ENCODE measurements at places on chromosomes 1 and 21.

DNA sequence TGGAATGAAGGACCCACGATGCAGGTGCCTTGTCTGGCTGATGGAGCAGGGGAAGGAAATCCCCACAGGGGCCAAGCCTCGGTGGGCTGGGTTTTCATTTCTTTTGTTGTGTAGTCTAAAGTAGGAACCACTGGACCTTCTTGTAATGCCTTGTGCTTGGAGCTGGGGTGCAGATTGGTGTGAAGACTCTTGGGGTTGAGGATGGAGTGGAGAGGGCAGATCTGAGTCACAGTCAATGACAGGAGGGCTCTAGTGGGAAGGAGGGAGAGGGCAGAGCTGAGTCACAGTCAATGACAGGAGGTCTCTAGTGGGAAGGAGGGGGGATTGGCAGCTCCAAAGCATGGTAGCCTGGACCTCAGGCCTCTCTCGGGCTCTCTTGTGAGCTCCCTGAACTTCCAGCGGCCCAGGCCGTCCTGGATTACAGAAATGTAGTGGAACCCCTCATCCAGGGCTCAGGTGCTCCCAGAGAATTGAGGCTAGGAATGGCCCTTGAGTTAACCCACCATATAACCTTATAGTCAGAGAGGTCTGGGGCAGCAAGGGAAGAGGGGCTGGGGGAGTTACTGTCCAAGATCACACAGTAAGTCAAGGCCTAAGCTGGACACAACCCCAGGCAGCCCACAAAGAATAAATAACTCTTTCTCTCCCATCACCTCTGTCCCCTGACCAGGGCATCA, 313.8 kb downstream of the MATN1 start:
- no peak for DNase-seq

DNA sequence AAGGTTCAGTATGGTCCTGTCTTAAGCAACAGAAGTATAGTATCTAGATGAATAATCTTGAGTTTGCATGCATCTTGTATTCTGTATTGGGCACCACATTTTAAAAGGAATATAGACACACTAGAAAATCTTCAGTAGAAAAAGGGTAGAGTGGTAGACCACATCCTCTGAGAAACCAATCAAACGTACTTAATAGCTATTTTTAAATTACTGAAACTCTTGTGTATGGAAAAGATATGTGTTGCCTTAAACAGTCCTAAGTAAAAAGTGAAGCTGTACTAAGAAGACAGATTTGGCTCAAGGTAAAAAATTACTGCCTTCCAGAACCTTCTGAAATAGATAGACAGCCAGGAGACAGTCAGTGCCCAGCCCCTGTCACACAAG, 3.1 kb downstream of the CTXND2 start:
- DNase-seq = no peak

- peak; percentile 30 for DNase-seq
Measured at GRCh38 chr1:214318356-214318755, 37.4 kb downstream of the SMYD2 start.

GRCh38 chr1:45815667-45816458, 12.5 kb downstream of the MAST2 start:
- DNase-seq = no peak

- DNase-seq = no peak
Measured at GRCh38 chr1:87402241-87403002, 73.7 kb downstream of the LMO4 start.

DNA sequence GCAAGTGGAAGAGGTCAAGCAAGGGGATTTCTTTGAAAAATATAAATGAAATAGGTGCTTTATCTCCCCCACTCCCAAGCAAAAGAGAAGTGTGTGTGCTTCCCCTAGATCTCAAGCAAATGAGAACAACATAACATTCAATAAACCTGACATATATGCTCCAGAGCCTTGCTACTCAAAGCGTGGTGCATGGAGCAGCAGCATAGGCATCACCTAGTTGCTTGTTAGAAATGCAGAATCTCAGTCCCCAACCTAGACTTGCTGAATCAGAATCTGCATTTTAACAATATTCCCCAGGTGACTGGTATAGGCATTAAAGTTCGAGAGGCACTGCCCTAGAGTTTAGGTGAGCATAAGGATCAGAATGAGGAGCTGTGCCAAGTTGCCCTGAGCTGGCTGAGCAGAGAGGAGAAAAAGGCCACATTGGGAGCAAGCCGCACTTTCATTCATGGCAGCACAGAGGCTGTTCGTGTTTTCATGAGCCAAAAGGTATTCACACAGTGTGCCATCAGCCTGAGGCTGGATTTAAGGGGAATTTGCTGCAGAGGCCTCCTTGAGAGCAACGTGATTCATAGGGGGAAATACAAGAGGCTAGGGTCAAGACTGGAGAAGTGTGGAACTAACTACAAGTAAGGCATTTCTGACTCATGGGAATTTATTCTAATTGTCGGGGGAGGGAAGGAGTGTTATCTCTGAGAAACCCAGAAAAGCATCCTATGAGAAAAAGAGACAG, 14.3 kb upstream of the LPAR3 start:
- DNase-seq = no peak

- peak; percentile 58 for DNase-seq
Measured at GRCh38 chr1:219090607-219091006, 83.1 kb upstream of the LYPLAL1 start.

DNA sequence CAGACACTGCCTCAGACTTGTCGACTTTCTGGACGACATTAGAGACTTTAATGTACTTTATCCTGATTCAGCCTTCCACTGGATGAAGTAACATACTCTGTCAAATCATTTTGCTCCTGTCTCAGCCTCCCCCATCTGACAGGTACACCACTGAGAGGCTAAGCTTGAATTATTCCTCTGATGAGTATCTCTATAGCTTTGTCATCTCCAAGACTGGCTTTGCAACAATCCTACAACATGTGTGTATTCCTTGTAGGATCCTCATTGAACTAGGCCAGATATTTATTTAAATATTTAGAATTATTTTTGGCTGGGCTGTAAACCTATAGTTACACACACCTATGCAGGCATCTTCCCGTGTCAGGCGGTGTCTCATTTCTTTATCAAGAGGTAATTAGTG, 1.1 kb upstream of the TRIM58 start:
- no peak for DNase-seq

GRCh38 chr1:205907794-205908193, 35.5 kb downstream of the SLC26A9 start:
- DNase-seq = no peak

GRCh38 chr1:218991089-218991488, 182.6 kb upstream of the LYPLAL1 start:
- no peak for DNase-seq

GRCh38 chr1:191034132-191034531, 556.5 kb upstream of the BRINP3 start:
- DNase-seq = no peak

- no peak for DNase-seq
Measured at GRCh38 chr1:225848030-225848955, 33.9 kb downstream of the TMEM63A start.

- no peak for DNase-seq
Measured at GRCh38 chr1:55612988-55613387, 397.8 kb upstream of the USP24 start.

GRCh38 chr1:10374442-10374860, 24.4 kb upstream of the PGD start:
- peak; percentile 39 for DNase-seq

- no peak for DNase-seq
Measured at GRCh38 chr21:38610623-38611251, 112.5 kb upstream of the ERG start.

GRCh38 chr1:59243550-59243949, 53.3 kb upstream of the FGGY start:
- DNase-seq = no peak

GRCh38 chr1:98702976-98703375, 41.5 kb downstream of the SNX7 start:
- DNase-seq = no peak

DNA sequence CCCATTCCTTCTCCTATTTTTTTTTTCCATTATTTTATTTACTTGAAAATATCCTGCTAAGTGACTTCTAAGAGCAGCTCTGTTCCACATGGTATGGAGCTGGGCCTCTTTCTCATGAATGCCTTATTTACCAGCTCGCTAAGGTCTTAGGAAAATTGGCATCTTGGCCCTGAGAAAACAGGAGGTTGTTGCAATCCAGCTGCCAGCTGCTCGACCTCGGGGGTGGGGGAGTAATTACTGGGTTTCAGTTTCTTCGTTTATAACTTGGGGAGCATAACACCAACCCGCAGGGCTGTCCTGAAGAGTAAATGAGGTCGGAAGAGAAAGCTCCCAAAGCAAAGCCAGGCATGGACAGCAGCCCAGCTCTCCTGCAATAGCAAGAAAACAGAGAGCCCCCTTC, 176.3 kb downstream of the AJAP1 start:
- peak; percentile 34 for DNase-seq

GRCh38 chr1:8412183-8412831, 94.4 kb downstream of the SLC45A1 start:
- no peak for DNase-seq

GRCh38 chr1:152932170-152932811, 14.7 kb upstream of the SPRR5 start:
- DNase-seq = no peak

DNA sequence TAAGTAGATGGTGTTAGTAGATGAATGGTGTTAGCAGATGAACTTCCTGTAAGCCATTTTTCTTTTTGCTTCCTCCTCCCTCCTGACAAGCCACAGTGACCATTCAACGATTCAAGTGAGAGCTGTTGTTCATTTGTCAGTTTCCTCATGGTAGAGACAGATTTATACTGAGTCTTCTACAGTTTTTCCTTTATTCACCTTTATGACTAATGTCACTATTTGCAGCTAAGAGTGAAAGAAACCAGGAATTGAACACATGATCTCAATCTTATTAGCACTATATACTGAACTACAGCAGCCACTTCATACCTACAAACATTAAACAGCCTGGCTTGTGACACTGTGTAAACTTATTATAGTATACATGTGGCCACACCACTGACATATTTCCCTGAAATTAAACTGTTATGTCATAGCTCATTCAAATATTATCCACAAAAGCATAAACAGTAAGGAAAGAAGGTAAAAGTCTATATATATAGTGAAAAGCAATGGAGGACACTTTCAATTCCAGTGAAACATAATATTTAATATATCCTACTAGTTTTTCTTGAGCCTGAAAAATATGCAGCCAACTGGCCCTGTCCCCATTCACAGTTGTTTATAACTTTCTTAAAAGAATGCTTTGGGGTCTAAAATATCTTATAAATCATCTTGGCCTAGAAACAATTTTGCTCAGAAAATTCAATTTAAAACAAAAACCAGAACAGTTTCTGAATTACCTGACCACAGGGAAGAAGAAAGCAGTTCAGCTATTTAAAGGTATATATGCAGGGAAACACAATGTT, 566.9 kb upstream of the ZRANB2 start:
- no peak for DNase-seq

- no peak for DNase-seq
Measured at GRCh38 chr1:118300808-118301207, 115.8 kb upstream of the SPAG17 start.

DNA sequence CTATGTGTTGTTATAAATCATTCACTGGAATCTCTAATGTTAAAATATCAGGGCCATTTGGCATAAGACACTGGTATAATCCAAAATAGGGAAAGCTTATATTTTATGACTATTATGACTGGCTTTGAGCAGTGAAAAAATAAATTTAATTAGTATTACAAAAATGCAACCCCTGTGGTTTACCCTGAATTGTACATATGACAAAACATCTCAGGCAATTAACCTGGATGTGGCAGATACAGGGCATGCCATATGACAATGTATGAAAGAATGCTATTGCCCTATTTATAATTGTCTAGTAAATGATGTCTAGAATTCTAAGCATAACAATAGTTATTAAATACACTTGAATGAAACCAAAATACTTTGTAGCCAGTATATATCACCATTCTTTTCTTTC, 532.5 kb upstream of the ADGRL4 start:
- DNase-seq = no peak

DNA sequence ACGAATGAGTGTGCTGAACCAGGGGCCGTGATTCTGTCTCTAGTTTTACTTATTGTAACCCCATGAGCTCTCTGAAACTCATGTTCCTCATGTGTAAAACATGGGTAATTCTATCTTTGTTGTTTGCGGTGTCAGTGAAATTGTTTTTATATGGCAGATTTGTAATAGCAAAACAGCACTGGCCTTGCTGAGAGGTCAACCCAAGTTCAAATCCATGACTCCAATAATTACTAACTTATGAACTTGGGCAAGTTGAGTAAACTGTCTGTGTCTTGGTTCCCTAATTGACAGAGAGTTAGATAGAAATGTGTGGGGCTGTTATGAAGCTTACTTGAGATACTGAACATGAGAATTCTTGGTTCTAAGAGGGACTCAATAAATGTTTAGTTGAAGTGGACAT, 17.8 kb downstream of the C1orf116 start:
- no peak for DNase-seq

DNA sequence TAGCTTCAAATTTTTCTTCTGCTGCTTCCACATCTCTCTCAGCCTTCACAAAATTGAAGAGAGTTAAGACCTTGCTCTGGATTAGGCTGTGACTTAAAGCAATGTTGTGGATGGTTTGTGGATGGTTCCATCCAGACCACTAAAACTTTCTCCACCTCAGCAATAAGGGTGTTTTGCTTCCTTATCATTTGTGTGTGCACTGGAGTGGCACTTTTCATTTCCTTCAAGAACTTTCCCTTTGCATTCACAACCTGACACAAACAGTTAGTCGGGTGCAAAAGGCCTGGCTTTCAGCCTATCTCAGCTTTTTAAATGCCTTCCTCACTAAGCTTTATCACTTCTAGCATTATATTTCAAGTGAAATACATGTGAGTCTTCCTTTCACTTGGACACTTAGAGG, 30.3 kb downstream of the DENND1B start:
- DNase-seq = no peak

All from NB4 (cell line).